ENCODE measurements at places on chromosomes 3 and 15.

DNA sequence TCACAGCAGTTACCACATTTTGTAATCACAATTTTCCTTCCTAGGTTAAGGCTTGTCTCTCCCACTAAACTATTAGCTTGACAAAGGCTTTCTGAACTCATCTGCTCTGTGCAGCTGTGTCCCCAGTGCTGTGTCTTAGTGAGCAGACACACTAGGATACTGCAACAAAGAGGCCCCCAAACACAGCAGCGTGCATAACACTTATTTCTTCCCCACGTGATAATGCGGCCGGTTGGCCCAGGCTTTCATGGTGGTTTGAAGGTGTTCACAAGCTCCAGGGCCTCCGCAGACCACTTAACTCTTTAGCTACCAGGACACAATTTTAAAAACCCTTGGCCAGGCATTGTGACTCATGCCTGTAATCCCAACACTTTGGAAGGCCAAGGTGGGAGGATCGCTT, 2.2 kb upstream of the HDAC11 start:
- DNase-seq = no peak

- DNase-seq = no peak
Measured at GRCh38 chr3:171206283-171206682, 179.8 kb upstream of the SLC2A2 start.

GRCh38 chr3:45148921-45149320, 2.7 kb upstream of the CDCP1 start:
- no peak for DNase-seq

DNA sequence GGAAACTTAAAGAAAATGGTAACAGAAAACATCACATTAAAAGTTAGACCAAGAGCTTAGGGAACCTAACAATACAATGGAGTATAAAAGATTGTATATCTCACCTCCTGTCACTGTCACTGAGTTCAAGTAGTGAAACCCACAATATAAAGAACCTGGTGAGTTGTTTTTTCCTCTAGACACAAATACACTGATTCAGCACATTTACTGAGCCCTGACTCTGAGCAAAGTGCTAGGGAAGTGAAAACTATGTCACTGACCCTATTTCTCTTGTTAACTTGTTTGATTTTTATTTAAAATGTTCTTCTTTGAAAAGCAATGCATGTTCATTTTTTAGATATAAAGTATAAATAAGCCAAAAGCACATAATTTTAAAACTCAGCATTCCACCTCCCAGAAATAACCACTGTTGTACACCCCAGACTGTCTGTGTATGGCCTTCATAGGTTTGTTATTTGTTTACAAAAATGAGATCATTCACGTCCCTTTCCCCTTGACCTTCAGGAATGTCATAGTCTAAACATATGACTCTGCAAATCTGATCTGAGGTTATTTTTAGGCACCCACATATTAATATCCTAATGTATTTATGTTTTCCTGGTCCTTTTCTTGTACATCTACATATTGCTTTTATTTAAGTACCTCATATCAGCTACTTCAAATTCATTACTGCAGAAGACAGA, 69.2 kb upstream of the CSTA start:
- no peak for DNase-seq

DNA sequence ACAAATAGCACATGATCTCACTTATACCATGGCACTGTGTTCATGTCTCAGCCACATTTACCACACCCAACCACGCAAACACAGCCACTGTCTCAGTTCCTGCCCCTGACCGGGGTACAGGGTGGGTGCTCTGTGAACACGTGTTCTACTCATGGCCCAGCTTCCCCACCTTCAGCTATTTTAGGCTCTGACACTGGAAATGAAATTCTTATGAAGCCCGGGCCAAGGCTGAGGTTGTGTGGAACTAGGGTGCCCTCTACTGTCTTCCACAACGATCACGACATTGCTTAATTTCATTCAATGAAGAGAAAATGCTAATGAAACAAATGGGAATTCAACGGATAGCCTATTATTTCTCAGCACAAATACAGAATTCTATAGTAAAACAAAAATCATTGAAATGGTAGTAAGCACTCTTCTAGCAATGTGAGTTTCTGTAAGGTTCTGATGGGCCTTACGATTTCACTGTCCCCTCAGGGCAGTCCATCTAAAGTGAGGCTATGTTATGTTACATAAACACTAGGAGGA, 2.1 kb upstream of the GABRA5 start:
- peak; percentile 42 for DNase-seq

GRCh38 chr15:48358229-48359152, 27.3 kb downstream of the DUT start:
- peak; percentile 71 for DNase-seq

Measured in cardiac fibroblast (primary cell).